Epithelial cell of proximal tubule (primary cell): ENCODE measurements at places on chromosomes 7 and 10.

DNA sequence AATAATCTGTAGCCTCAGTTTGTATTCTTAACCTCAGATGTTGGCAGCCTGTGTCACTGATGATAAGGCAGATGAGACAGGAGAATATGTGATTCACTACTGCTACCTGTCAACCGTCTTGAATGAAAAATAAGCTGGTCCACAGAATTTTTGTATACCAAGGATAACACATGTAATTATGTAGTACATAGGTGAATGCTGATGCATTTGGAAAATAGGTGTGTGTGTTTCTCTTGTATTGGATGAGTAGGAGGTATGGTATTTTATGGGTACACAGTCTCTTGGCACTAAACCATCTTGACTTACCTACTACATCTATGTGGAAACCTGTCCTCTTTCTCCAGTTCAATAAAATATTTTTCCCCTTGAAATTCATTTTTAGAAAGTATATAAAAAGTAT is 20.7 kb upstream of the ZRANB1 start:
- no peak for DNase-seq

- no peak for DNase-seq
These were observed 10.1 kb downstream of the PON2 start for GRCh38 chr7:95424716-95425115.

GRCh38 chr7:79810916-79811315 is 323.7 kb upstream of the GNAI1 start:
- DNase-seq: no peak

GRCh38 chr10:72315611-72316385 is 38.9 kb downstream of the DNAJB12 start:
- DNase-seq: no peak

- DNase-seq: no peak
These were observed 42.8 kb downstream of the ADRA2A start for GRCh38 chr10:111119637-111120036.

GRCh38 chr10:124675261-124675660 is 68.9 kb downstream of the FAM53B start:
- DNase-seq: no peak

GRCh38 chr10:49609283-49610113 is 612 bp upstream of the SLC18A3 start:
- no peak for DNase-seq

- DNase-seq: no peak
These were observed 86.8 kb upstream of the NAMPT start for GRCh38 chr7:106371629-106372028.

- DNase-seq: no peak
These were observed 99.4 kb downstream of the CTBP2 start for GRCh38 chr10:125060826-125061556.

- no peak for DNase-seq
These were observed 41.9 kb downstream of the PRSS2 start for GRCh38 chr7:142812437-142813215.

- DNase-seq: no peak
These were observed 10.2 kb downstream of the PDCD4 start for GRCh38 chr10:110881905-110882304.

DNA sequence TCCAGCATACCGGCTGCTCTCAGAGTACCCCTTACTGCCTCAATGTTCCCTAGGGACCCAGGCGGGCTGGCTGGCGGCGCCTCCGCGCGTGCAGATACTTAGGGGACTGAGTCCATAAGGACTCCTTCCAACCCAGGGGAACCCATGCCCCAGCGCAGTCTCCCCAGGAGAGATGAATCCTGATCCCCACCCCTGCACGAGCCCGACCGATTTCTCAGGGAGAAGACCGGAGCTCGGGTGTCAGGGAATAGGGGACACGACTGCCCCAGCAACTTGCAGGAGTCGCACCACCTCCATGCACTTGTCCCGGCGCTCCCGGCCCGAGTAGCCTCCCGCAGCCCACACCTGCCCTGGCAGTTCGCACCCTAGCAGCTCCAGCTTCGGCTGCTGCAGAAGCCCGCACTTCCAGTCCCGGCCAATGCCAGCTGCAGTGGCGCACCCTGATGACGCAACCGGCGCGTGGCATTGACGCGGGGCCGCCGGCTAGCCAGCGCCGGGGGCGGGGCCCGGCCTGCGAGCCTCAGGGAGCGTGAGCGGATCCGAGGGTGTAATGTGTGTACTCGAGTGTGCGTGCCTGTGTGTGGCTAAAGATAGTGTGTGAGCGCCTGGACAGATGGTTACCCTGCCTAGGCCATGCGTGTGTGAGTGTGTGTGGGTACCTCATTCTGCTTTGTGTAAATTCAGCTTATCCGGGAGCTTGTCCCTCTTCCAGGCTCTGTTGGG is at the start of gene GPAM:
TSS of gene GPAM (minus strand) at position 437 of the 723 bp plus-strand sequence. CDS start 1,981 bp downstream, outside the sequence.
- peak; percentile 32 for DNase-seq

- no peak for DNase-seq
These were observed at the start of gene NYAP1 for GRCh38 chr7:100483722-100484672. TSS of gene NYAP1 (plus strand) at chr7:100483927. CDS start at chr7:100485312, 1,385 bp downstream.

DNA sequence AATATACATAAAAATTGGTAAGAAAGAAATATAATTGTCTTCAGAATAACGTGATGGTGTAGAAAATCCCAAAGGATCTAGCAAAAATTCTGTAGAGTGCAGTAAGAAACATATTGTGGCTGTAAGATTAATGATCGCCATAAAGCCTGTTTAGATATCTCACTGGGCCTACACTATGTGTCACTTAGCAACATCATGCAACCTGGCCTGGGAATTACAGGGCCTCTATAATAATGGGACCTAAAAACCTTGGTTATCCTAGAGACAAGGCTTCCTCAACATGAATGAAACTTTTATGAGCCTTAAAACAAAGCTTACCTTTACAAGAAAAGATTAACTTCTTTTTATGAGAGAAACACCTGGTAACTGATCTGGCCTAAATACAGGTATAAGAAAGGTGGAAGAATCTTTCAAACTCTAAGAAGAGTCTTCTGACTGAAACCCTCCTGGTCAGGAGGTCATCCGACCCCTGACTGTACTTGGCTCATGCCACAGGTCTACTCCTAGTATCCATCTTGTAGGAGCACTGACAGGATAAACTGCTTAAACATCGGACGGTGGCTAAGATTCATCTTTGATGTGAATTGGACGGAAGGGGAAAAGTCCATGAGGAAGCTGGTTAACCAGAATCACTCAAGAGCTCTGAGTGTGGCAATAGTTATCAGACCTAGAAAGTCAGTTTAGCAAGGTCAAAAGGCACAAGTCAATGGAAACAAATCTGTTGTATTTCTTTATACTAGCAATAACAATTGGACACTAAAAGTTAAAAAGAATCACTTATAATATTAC is 1155.1 kb upstream of the SORCS1 start:
- DNase-seq: no peak

- DNase-seq: peak; percentile 32
These were observed 90.5 kb upstream of the POM121L12 start for GRCh38 chr7:52944921-52945320.

- no peak for DNase-seq
These were observed 130.7 kb downstream of the CELF2 start for GRCh38 chr10:11148142-11149028.

DNA sequence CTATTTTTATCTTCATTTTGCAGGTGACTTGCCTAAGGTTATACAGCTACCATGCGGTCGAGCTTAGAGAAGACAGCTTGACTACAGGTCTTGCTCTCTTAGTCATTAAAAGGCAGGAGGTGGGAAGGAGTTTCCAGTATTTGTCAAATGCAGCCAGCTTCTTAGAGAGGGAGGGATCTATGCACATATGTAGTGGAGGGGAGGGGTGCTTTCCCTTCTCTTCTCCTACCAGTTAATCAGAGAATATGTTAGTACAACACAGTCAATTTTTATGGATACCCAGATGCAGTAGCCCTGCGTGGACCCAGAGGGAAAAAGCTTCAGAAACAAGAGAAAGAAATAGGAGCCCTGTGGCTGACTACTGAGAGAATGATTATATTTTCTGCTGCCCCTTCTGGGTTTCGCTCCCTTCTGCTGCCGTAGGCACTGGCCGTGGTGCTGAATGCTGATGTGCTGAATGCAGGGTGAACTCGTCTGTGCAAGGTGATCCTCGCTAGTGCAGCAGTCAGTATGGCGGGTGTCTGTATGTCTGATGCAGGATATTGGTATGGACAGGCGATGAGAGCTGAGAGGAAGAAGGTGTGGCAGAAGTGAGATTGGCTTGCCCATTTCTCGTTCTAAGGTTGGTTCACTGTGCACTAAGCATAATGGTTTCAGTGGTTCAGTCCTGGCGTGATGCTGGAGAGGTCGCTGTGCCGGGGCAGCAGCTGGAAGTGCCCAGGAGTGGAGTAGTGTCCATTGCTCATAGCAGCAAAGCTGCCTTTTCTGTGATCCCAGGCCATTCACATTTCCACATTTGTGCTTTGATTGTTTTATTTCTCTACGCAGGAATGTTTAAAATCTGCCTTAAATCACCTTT is 189.2 kb upstream of the PODXL start:
- no peak for DNase-seq

GRCh38 chr7:22364900-22365299 is 7.9 kb upstream of the RAPGEF5 start:
- DNase-seq: no peak

GRCh38 chr7:77797734-77798393 is 370 bp downstream of the TMEM60 start:
- no peak for DNase-seq

- DNase-seq: no peak
These were observed 499.1 kb upstream of the PODXL start for GRCh38 chr7:132055336-132056120.

DNA sequence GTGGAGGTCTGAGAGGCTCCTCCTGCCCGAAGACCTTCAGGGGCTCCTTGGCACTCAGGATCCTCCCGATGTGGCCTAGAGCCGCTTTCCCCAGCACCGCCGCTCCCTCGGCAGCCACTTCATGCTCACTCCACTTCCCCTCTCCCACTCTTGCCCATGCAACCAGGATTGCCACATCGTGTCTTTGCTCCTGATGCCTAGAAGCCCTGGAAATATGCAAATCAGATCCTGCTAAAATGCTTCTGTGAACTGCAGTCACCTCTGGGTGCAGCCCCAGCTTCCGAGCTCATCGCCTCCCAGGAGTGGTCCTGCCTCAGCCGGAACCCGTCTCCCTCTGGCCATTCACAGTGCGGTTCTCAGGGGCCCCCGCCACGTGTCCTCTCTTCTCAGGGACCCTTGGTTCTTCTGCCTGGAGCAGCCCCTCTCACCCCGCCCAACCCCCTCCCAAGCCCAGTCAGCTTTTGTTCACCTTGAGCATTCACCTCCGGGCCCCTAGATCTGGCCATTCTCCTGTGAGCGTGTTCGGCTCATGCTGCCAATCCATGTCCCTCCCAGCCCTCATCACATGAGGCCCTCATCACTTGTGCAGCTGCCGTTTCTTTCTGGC is 175.5 kb downstream of the ADARB2 start:
- DNase-seq: no peak

- no peak for DNase-seq
These were observed 278.8 kb downstream of the CAMK1D start for GRCh38 chr10:12628153-12628552.

- DNase-seq: no peak
These were observed 81.2 kb downstream of the SLC16A9 start for GRCh38 chr10:59628456-59628855.

GRCh38 chr7:107725138-107725740 is 18.7 kb upstream of the CBLL1 start:
- no peak for DNase-seq

DNA sequence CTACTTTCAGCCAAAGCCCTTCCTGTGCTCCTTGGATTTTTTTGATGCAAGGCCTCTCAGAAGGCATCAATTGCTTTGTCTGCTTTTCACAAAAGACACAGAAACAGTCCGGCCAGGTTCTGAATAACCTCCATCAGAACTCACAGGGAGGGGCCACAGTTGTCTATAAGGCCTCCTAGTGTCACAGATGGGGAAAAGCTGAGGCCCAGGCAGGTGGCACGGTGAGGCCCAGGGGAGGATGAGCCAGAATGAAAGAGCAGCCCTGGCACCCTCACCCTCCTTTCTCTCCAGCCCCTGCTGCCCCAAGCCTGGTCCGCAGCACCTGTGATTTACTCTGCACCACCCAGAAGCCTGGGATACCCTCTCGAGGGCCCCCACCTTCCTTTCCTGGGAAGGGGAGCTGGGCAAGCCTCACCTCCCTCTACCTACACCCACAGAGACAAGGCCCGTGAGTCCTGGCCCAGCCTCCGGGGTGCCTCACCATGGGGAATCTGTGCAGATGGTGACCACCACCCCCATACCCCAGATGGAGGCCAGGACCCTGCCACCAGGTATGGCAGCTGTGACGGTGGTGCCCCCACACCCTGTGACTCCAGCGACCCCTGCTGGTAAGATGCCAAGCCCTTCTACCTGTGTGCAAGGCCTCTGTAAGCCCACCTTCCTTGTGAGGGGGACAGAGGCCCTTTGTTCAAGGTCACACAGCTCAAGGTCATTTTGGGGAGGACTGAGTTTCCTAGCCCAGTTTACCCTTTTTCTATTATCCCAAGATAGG is 26.2 kb upstream of the ZNF467 start:
- no peak for DNase-seq

DNA sequence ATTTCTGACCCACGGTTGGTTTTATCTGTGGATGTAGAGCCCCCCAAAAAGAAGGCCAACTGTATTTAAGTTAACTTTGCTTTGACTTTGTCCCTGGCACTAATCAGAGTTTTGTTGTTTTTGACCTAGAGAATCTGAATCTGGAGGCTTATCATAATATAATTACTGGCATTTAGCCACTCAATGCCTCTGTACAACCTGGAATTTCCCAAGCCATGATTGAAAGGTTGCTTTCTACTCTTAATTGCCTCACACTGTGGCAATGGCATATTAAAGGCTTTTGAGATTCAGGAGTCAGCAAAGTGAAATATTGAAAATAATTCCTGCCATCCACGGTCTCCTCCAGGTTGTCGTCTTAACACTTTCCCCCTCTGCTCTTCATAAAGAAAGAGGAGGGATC is 205.2 kb upstream of the GHITM start:
- DNase-seq: no peak

GRCh38 chr7:158097453-158098124 is 490.0 kb downstream of the PTPRN2 start:
- no peak for DNase-seq

DNA sequence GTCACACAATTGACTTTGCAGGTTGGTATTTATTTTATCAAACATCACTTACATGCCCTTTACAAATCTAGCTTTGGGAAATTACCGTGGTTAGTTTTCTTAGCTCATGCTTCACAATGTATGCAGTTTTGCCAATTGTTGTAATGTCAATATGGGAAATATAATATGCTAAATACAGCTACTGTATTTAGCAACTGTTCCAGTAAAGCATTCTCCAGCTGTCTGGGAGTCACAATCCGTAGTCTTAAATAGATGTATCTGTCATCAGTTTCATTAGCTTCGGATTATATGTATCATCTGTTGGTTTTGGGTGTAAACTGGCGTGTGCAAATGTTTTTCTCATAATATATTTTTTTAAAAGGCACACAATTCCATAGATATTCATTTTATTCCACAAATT is 19.4 kb upstream of the AHR start:
- DNase-seq: no peak

DNA sequence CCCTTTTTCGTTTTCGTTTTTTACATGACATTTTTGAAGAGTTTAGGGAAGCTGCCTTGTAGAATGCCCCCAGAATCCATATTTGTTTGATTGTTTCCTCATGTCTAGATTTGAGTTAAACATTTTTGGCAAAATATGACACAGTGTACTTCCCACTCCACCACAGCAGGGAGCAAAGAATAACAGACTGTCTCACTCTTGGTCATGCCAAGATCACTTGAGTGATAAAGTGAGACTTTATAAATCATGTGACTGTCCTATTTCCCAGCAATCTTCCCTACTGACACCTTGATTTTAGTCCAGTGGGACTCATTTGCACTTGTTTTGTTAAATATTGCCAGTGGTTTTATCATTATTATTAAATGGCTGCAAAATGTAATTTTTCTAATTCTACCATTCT is 44.4 kb upstream of the USP6NL start:
- no peak for DNase-seq

- no peak for DNase-seq
These were observed 77.9 kb upstream of the FHIP2A start for GRCh38 chr10:114743521-114744231.
